ENCODE measurements at places on chromosomes 2 and 18.

DNA sequence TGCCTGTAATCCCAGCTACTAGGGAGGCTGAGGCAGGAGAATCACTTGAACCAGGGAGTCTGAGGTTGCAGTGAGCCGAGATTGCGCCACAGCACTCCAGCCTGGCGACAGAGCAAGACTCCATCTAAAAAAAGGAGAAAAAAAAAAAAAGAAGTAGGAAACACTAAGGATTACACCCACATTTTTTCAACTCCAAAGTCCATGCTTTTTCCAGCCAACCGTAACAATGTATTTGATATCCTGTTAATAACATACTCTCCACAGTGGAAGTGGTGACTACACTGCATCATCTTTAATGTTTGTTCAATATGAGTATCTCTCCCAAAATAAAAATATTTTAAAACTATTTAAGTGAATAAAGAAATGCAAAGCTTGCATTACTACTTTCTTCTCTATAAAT lies 481.6 kb upstream of the ACVR2A start:
- DNase-seq, result no peak

GRCh38 chr2:99682275-99683060 lies 192.7 kb upstream of the REV1 start:
- no peak for DNase-seq

DNA sequence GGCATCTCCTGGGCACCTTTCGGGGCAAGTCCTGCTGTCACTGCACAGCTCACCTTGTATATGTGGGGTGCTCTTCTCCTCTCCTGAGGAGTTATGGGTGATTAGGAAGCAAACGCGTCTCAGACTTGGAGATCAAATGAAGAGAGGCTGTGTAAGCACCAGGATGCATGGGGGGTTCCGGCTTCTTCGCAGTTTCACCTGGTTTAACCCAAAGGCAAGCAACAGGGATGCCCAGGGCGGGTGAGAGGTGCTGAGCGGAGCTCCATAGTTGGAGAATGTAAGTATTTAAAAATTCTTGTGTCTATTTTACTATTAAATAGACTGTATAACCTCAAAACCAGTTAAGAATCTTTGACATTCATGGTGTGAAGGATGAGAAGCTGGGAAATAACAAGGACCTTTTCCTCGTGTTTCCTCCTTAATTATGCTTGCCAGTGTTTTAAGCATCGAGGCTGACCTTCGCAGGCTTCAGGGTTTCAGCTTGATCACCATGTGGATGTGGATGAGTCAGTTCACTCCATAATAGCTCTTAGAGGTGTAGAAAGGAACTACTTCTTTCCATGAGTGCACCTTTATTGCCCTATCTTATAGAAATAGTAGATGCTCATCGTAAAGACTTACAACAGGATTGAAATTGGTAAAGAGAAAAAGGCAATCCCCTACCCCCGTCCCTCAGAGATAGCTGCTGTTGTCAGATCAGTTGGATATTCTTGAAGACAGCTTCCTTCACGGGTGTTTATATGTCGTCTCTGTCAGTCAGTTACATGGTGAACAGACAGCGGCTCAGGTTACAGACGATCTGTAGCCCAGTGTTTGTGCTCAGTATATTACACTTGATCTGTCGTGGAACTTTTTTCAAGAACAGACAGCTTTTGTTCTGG lies 201.1 kb downstream of the AGAP1 start:
- DNase-seq, result no peak

- DNase-seq, result no peak
These were observed 9.9 kb downstream of the CNNM4 start for GRCh38 chr2:96770442-96771202.

- DNase-seq, result no peak
These were observed 178.3 kb upstream of the GATA6 start for GRCh38 chr18:21991081-21991534.

GRCh38 chr2:33222309-33222708 lies 254.1 kb upstream of the RASGRP3 start:
- no peak for DNase-seq

DNA sequence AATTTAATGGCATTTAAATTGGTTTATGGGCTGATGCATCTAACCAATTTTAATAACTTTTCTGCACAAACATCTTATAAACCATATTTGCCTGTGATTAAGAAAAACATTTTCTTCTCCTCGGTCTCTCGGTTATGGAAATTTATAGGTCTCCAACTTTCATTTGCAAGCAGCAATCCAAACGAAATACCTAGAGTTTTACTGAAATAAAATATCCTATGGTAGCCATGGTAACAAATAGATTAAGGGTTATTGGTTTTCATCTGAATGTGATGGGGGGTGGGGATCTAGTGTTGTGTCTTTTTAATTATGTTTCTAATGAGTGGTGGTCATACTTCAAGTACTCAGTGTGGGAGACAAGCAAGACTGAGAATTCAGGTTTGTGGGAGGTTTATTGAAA lies 2.9 kb downstream of the KLHL29 start:
- no peak for DNase-seq

DNA sequence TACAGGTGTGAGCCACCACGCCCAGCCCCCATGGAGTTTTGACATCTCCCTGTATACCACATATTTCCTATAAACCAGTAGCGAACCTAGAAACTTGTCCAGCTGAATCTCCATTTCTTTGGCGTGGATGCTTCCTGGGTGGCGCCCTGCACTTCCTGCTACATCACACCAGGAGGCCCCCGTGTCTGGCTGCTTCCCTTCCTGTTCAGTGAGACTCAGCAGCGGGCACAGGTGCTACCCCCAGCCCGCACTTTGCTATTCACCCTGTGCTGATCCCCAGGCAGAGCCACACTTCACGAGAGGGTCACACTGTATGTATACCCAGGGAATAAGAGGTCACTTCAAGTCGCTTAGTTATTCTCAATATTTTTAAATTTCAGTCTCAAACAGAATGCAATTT lies 35.0 kb downstream of the CYP27C1 start:
- DNase-seq, result peak; percentile 13

DNA sequence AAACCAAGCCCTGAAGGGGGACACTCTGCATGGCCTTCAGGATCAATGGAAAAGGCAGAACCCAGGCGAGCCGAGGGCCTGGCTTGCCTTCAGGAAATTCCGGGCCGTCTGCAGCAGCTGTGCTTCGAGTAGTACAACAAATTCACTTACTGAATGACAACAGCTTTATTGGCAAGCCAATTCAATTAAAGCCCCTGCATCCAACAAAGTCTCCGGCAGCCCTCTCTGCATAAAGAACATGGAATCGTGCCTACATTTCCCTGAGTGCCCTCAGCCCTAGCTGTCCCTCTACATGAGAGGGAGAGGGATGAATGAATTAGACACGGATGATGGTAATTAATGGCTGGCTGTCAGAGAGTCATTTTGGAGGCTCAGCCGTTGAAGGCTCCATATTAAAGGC lies 189.0 kb downstream of the BCL11A start:
- no peak for DNase-seq

- DNase-seq, result peak; percentile 55
These were observed 134.7 kb downstream of the TMEM163 start for GRCh38 chr2:134583997-134584520.

GRCh38 chr18:50924372-50924771 lies 43.5 kb upstream of the ELAC1 start:
- DNase-seq, result no peak

DNA sequence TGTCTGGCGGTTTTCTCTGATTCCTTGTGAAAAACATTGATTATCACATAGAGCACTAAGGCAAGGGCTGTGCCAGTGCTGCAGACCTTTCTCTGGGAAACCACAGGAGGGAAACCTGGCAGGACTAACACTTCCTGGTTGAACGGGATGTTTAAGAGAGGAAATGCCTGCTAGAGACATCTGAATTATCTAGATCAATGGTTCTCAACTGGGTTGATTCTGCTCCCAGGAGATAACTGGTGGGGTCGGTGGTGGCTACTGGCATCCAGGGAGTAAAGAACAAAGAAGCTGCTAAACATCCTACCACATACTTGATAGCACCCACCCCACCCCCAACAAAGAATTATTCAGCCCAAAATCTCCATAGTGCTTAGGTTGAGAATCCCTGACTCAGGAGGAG lies 37.5 kb downstream of the DDX18 start:
- DNase-seq, result no peak

- no peak for DNase-seq
These were observed 135.7 kb upstream of the CTDP1 start for GRCh38 chr18:79543861-79544385.
